Caco-2 (cell line): ENCODE measurements at places on chromosomes 12 and 14. TPM values are rescaled to one million over a fixed set of nuclear protein-coding genes. Genes with fewer than 3 reads are reported as not detected.
A peak's percentile ranks its signal among the peaks of the same experiment; 100 is the strongest.

DNA sequence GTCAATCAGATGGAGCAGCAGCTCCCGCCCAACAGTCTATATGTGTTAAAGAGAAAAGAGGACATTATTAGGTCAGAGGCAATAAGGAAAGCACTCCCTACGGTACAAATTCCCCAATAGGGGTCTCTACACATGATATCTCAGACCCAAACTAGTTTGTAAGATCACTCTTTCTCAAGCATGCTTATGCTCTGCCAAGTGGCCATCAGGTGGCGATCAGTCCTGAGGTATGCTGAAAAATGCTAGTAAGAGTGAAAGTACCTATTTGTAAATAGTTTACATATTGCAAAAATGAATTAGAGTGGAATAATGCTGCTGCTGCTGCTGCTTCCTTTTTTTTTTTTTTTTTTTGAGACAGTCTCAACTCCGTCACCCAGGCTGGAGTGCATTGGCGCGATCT is 61.0 kb downstream of the CPM start:
- no peak overlapping the region for H3K27ac ChIP-seq
- DNase-seq, result no peak
- H3K36me3 ChIP-seq, result no peaks in the 10 kb centered on the region
- H3K4me1 ChIP-seq, result no peaks in the 10 kb centered on the region

DNA sequence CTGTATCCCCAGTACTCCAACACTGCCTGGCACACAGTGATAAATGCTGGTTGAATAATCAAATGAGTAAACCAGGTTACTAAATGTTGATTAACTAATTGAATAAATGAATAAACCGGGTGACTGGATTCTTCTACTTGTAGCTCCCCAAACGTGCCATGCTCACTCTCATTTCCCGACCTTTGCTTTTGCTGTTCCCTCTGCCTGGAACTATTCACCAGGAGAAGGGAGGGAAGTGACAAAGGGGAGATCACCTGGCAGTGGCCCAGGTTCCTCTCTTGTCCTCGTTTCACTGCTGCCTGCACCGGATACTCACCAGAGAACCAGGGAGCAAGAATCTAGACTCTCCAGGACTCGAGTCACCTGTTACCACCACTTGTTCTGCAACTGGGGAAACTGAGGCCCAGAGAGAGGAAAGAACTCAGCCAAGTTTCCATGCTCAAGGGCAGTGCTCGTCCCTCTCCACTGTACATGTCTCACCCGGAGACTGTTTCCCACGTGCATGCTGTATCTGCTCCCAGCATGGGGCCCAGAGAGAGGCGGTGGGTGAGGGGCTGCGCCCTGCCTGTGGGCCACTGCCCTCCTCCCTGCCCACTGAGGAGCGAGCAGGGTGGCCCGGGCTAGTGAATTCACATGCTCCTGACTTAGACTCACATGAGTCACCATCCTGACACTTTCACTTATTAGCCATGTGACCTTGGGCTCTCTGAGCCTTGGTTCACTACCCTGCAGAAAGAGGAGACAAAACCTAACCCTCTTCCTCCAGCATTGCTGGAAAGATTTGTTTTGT is 17.7 kb upstream of the POP5 start:
- no peak for DNase-seq
- H3K4me3 ChIP-seq, result no peak overlapping the region
- H3K27ac ChIP-seq, result no peak overlapping the region
- no peaks in the 10 kb centered on the region for H3K27me3 ChIP-seq

Gene CLEC4D
- not detected in 2 replicates for total RNA-seq

- no peak overlapping the region for H3K27ac ChIP-seq
- no peaks in the 10 kb centered on the region for H3K4me1 ChIP-seq
- no peaks in the 10 kb centered on the region for H3K27me3 ChIP-seq
These were observed 96.3 kb upstream of the NAV3 start for GRCh38 chr12:77734214-77734883.

DNA sequence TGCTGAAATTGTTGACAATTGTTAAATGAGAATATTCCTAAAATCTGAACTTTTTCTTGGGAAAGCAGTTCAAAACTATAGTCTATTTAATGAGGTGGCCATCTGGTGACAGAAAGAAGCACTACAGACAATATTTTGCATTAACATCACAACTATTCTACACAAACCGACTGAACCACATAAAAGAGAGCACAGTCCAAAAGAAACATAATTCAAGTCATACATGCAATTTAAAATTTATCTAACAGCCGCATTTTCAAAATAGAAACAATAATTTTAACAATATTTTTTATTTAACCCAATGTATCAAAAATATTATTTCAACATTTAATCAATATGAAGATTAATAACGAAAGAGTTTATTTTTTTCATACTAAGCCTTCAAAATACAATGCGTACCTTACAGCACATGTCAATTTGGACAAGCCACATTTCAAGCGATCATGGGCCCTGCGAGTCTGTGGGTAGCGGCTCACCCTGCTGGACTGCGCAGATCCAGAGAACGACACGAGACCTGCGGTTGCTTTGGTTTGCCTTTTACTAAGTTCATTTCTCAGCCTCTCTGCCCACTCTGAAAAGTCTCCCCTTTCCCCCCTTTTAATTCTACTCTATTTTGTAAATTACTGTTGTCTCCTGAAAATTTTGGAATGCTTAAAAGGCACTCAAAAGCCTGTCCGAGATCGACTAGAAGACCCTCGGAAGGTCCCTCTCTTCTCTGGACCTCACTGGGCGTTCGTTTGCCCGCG is 947 bp upstream of the LRRC9 start:
- DNase-seq, result peak; percentile 38
- H3K36me3 ChIP-seq, result no peaks in the 10 kb centered on the region
- peaks cover 10% of the 10 kb centered on the region for H3K4me1 ChIP-seq
- H3K27ac ChIP-seq, result peak overlapping the region; percentile 98

- H3K4me3 ChIP-seq, result no peak overlapping the region
- no peaks in the 10 kb centered on the region for H3K36me3 ChIP-seq
- DNase-seq, result no peak
- H3K27ac ChIP-seq, result no peak overlapping the region
- H3K4me1 ChIP-seq, result no peaks in the 10 kb centered on the region
These were observed 42.9 kb upstream of the NOS1 start for GRCh38 chr12:117404203-117404853.

DNA sequence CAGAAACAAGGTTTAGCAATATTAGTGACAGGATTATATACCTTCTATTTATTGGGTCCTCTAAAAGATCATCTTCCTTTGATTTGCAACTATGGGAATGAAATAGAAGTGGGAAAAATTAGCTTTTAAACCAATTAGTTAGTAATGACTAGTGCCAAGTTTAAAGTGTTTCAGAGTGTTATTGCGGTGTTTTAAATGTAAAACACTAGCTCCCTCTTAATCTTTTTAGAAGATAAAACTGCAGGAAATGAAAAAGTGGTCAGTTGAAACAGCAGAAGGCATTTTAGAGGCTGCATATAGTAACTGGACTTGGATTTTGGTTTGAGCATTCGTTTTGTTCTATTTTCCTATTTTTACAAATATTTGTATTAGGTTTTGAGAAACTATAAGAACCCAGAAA is 286.2 kb downstream of the RAD51B start:
- H3K4me1 ChIP-seq, result no peaks in the 10 kb centered on the region
- H3K27me3 ChIP-seq, result no peaks in the 10 kb centered on the region
- H3K36me3 ChIP-seq, result no peaks in the 10 kb centered on the region
- H3K27ac ChIP-seq, result no peak overlapping the region
- DNase-seq, result no peak
- H3K4me3 ChIP-seq, result no peak overlapping the region
